Omental fat pad (tissue), 4 donors: ENCODE measurements at places on chromosomes 7 and 10. TPM values are rescaled to one million over a fixed set of nuclear protein-coding genes. Genes with fewer than 3 reads are reported as not detected.

DNA sequence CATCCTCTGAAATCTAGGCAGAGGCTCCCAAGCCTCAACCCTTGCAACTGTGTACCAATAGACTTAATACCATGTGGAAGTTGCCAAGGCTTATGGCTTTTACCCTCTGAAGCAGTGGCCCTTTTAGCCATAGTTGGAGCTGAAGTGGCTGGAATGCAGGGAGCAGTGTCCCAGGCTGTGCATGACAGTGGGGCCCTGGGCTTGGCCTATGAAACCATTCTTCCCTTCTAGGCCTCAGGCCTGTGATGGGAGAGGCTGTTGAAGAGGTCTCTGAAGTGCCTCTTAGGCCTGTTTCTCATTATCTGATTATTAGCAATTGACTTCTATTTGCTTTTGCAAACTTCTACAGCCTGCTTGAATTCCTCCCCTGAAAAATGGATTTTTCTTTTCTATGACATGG is 612.7 kb upstream of the ZWINT start:
- no peak for DNase-seq

Gene ADCYAP1R1
- 21.3 TPM for total RNA-seq

DNA sequence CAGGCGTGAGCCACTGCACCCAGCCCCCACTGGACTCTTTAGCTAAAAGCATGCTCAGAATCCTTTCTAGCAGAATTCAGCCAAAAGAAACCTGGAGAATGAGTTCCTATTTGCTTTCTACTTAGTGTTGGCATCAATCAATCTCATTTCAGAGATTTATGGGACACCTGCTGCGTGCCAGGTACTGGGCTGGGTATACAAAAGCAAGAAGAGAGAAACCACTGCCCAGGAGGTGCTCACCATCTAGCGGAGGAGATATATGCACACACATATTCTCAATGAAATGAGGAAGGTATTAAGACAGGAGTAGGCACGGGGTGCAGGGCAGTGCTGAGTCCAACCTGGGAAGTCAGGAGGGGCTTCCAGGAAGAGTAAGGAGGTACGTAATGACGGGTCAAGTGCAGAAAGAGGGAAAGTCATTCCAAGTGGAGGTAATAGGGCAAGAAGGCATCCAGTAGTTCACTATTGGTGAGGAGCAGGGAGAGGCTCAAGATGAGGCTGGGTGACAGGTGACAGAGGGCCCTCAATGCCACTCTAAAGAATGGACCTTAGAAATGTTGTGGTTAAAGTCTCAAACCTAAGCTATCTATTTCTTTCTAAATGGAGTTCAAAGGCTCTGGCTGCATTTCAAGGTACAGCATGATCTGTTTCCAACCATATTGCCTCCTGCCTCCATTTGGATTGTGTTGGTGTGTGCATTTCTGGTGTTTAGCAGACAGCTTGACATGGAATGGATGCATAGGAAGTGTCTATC is 22.1 kb downstream of the ABLIM1 start:
- no peak for DNase-seq

DNA sequence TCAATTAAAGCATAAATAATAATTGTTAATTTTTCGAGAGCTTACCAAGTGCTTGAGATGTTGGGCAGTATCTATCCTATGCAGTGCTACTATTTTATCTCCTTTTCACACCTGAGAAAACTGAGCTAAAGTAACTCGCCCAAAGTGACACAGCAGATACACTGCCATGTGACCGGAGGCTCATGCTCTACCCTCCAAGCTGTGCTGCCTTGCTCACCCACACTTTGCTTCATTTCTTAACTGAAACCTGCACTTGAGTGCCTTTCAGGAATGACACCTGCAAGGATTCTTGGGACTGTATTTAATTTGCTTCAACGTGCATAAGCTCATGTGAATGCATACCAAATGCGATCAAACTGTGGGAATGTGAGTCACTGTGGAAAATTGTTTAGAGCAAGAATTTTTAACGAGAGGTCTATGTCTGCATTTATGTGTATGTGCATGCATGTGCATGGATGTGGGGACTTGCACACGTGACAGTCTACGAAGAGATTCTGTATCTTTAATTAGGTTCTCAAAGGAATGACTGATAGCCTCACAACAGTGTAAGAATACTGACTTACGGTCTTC is 119.2 kb downstream of the ADCYAP1R1 start:
- DNase-seq = no peak

GRCh38 chr10:11180228-11180627 is 162.6 kb downstream of the CELF2 start:
- DNase-seq = no peak

GRCh38 chr7:40866601-40867000 is 731.8 kb downstream of the SUGCT start:
- no peak for DNase-seq

DNA sequence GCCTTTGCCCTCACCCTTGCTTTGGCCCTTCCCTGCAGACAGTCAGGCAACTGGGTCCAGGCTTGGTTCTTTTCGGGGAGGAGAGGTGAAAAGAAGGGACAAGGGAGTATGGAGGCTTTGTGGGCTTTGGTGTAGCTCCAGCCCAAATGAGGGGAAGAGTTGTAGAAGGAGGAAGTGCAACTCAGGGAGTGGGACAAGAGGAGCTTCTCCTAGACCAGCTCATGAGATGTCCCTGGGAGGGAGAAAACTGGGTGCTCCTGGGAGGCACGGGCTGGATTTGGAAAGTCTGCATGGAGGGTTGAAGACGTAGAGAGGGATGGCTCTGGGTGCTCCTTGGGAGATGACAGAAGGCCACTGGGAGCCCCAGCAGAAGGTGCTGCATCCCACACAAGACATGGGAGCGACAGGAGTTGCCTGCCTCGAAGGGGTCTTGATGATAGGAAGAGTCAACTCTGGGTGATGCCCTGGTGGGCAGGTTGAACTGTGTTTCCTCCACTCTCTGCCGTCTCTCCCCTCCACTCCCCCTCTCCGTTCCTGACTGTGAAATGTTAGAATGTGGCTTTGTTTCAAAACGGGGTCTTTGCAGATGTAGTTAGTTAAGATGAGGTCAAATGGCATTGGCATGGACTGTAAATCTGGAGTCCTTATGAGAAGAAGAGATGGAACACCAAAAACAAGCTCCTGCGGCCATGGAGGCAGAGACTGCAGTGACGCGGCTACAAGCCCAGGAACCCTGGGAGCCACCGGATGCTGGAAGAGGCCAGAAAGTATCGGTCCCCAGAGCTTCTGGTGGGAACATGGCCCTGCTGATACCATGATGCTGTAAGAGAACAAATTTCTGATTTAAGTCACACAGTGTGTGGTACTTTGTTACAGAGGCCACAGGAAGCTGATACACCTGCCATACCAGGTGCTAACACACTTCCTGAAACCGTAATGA is 298.5 kb downstream of the GLRX3 start:
- no peak for DNase-seq

- DNase-seq = no peak
These were observed 8.3 kb upstream of the FAM133B start for GRCh38 chr7:92598310-92598981.

GRCh38 chr7:131556909-131557651 is 652 bp upstream of the PODXL start:
- no peak for DNase-seq

Gene GRM3
- not detected for total RNA-seq
